Hematopoietic multipotent progenitor cell treated with erythropoietin and hydrocortisone succinate and interleukin-3 and kit ligand, for 6 days (in vitro differentiated cells): ENCODE measurements at places on chromosomes 16 and 17.

GRCh38 chr17:76166906-76167305 lies 25.9 kb upstream of the FOXJ1 start:
- DNase-seq = no peak

- DNase-seq = no peak
Measured at GRCh38 chr17:75834928-75835653, 9.1 kb downstream of the UNC13D start.

DNA sequence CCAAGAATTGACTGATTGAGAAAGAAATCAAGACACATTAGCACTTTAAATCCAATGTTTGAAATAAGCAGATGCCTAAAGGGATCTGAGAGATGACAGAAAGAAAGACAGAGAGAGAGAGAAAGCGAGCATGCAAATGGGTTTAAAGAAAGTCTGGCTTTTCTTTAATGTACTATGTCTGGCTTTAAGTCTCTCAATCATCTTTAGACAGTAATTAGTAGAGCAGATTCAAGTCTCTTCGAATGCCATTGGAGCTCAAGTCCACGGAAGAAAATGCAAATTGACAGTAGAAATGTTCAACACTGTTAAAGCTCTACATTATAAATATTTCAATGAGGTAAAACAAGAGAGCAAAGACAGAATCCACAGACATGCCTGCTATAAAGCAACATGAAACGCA lies 1480.2 kb upstream of the CDH8 start:
- DNase-seq = no peak

GRCh38 chr16:82672676-82673075 lies 45.9 kb downstream of the CDH13 start:
- DNase-seq = no peak
